GM12892 (cell line): ENCODE measurements at places on chromosomes 1 and 21.

GRCh38 chr21:16517383-16517782, 787.6 kb downstream of the USP25 start:
- no peak for DNase-seq

DNA sequence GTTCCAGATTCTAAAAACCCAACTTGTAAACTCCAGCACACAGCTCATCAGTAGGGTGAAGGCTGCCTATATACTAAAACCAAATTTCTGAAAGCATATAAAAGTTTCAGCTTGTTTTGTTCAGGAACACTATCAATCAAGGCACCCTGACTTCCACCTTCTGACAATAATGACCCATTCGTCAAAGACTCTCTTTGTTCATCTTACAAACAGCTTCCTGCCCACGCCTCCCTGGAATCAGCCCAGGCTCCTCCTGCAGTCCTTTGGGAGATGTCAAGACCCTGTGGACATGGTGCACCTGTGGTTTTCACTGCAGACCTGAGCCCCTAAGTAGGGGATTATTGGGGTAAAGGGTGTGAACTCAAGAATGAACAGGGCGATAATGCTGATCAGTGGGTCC, 178.9 kb upstream of the CAMK1G start:
- DNase-seq = no peak

GRCh38 chr1:84480650-84481049, 1.6 kb downstream of the RPF1 start:
- DNase-seq = no peak

DNA sequence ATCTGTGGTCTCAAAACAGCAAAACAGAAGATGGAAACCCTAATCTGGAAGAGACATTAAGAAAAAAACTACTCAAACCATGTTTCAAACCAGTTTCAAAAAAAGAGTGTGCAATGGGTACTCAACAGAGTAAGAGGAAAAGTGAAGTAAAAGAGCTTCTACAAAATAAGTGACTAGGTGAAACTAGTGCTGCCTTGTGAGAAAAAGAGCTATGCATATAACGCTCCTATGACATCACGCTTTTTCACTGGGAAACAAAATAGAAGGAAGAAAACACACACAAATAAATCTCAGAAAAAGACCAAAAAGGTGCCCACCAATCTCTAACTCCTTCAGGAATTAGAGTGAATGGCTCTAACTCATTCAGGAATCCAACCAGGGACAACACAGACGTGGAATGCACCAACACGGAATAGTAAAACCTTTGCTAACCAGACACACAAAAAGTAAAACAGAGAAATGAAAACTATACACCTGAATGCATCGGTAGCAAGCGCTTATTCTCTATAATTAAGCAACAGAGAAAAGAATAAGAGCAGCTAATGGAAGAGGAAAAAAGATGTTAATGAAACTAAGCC, 1.3 kb downstream of the FOXJ3 start:
- no peak for DNase-seq

DNA sequence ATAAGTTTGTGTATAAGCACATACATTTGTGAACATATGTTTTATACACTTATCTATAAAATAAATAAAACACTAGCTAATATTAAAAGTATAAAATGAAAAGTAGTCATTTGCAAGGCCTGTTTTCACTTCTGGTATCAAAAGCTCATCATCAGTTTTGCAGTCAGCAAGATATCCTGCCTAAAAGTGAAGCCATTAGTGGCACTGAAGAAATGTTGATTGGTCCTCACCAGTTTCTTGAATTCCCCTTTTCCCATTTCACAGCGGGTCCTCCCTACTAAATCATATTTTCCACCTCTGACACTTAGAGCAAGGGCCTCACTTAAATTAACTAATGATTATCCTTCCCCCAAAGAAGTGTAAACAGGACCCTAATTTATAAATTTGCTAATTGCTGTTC, 6.7 kb downstream of the TBX15 start:
- no peak for DNase-seq

DNA sequence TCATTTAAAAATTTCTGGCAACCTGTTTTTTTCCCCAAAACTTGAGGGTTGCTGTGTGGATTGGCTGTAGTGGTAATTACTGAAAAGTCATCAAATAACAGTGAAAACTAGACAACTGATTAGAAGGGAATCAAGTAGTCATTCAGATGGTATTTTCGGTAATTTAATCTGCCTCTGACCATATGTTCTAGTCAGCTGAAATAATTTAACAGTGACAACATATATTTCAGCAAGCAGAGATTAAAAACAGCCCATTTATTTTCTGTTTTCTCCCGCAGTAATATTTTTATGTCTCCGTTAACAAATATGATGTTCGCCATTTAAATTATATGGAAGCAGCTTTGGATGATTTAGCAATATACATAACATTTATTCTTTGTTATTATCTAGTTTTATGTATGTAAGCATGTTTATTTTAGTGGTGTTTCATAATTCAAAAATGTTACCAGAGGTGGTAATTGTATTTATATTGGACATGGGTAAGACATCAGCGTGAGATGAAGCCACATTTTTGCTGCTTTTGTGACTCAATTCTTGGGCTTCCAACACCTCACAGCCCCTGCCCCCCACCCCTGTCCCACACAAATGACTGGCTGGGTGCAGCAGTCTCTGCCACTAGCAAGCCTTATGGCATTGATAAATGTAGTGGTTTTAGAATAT, 104.4 kb downstream of the GALNT2 start:
- no peak for DNase-seq

DNA sequence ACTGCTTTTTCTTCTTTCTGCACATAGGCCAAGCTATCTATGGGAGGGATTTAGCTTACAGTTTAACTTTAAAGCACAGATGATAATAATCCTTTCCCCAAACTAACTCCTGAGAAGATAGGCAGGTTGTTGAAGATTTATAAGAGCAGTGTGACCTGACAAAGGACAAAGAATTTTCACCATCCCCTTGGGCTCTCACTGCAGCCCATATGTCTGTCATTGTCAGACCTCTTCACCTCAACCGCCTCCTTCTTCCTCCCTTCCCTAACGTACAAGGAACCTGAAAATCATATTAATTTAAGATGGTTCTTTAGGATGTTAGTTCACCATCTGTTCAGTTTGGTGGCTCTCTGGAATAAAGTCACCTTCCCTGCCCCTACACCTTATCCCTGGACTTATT, 5.0 kb downstream of the RNU1-2 start:
- no peak for DNase-seq

DNA sequence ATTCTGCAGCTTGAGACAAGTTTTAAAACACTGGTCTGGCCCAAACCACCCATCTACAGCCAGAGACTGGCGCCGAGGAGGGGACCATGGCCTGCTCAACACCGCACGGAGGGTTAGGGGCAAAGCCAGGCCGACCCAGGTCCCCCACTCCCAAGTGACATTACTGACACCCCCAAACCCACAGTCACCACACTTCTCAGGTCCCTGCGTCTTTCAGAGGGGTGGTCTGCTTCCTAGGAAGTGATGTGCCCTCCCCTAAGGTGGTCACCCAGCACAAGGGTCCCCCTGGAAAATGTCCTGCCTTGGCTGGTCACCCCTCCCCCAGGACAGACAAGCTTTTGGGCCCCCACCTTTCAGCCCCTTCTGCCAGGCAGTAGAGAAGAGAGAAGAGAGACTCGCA, 20.8 kb upstream of the EPHA2 start:
- DNase-seq = no peak
